ENCODE measurements at places on chromosomes 3 and 15. TPM values are rescaled to one million over a fixed set of nuclear protein-coding genes. Genes with fewer than 3 reads are reported as not detected.

DNA sequence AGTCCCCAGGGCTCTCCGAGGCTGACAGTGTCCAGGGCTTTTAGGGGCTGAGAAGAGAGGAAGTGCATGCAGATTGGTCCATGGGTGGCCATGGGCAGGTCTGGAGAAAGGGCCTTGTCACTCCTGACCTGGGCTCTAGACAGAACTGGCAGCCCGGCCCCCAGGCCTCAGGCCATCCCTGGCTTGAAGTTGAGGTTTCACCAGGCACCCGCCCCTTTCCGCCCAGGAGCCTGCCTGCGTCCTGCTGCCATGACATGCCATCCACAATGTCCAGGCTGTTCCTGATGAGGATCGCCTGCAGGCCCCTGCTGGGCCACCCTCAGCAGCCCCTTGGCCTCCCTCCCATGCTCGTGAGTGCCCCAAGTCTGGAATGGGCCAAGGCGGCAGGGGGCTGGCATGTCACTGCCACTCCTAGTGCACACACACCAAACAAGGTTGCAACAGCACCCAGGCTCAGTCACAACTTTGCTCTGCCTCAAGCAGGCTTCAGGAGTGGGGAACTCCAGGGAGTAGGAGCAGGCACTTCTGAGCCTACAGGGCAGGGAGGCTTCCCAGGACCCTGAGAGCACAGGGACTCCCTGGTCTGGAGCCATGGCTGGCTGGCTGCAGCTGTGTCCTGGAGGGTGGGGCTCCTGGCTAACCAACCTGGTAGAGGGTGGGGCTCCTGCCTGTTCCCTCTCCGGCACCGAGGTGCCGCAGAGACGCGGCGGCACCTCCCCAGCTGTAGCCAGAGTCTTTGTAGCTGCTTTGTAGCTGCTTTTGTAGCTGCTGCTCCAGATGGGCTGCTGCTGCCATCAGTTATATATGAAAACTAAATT lies 1457.1 kb upstream of the GBE1 start:
- no peak for DNase-seq

DNA sequence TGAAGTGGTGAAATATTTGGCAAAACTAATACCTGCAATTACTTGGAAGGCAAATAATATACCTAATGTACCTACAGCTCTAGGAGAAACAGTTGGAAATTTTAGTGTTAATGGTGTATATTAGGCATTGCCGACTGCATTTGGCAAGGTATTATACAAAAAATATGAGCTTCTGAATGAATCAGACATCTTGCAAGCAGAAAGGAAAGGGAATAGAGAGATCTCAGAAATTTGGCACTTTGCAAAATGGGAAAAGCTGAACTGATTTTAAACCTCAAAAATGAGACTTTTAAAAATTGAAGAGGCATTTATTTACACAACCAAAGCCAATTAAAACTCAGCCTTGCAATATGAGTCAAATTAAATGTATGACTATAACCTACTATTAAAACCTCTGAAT lies 40.2 kb upstream of the C15orf61 start:
- DNase-seq = no peak

DNA sequence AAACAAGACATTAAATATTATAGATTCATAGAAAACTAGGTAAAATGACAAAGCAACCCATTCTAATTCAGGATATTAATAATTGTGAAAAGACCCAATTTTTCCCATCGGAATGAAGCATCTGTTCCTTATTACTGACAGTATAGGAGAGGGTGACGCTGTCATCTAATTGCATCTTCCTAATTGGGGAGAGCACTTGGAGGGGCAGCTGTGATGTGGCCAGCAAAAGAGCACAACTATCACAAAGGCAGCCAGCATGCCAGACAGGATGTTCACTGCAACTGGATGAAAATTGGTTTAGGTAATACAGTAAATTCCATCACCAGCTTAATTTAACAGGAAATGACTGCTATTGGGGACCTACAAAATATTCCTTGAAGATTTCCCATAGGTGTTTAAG lies 21.9 kb upstream of the MINAR1 start:
- DNase-seq = no peak

Gene ALDH1L1
- total RNA-seq = 27.4 TPM

DNA sequence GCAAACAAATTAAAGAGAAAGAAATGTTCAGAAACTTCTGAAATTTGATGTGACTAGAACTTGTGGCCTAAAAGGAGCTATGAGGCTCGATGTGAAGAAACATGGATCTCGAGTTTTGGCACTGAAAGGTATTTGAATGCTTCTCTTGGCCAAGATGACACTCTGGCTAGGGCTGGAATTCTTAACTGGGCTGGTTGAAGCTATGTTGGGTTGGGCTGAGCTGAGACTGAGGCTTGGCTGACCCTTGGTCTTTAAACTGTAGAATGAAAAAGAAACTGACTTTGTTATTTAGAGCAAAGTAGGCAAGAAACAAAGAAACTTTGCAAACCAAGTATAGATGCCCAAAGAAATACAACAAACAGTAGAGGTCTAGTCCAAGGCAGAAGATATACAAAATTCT lies 28.1 kb upstream of the CLDN16 start:
- DNase-seq = no peak

DNA sequence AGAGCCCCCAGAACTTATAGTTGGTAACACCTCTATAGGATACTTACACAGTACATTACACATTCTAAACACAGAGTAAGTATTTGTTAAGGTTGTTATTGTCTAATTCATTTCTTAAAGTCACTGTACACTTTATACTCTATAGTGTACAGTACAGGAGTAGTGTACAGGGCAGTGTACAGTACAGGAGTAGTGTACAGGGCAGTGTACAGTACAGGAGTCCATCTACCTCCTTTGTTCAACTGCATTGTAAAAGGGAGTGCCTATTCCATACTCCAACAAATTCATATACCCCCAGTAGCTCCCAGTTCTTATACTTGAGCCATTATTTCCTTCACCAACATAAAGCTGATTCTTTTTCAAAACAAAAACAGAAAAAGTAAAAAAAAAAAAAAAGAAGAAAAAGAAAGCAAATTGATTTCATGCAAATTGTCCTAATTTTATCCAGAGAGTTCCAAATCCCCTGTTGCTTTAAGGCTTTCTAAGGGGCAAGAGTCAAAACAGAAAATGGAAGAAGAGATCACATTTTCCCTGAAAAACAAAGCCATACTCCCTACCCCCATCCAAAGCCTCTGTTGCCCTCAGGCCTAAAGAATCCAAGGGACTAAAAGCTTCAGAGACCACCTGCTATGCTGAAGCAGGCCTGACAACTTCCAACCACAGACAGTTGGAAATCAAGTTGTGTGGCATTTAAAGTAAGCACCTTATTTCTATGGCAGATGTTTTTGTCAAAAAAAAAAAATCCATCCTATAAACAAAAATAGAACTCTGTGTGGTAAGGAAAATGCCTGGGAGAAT lies 125.6 kb downstream of the PLCH1 start:
- no peak for DNase-seq

- no peak for DNase-seq
These were observed 637.1 kb downstream of the MAGI1 start for GRCh38 chr3:65401359-65402305.

Gene RBP2
- 1.5 TPM for total RNA-seq

DNA sequence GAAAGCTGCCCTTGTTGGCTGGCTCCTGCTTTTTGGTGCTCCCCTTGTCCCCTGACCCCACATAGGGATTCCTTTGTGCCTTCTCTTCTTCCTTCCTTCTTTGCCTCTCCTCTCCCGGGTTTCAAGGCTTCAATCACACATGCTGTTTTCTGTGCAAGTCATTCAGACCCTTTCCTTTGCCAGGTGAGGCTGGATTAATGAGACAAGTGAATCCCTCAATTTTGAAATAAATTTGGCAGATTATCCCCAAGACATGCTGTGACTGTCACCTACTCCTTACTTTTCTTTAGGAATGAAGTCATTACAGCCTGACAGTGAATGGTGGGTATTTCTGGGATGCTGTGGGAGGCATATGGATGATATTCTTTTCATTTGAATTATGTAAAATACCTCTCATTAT lies 259.0 kb upstream of the RGMA start:
- DNase-seq = no peak

DNA sequence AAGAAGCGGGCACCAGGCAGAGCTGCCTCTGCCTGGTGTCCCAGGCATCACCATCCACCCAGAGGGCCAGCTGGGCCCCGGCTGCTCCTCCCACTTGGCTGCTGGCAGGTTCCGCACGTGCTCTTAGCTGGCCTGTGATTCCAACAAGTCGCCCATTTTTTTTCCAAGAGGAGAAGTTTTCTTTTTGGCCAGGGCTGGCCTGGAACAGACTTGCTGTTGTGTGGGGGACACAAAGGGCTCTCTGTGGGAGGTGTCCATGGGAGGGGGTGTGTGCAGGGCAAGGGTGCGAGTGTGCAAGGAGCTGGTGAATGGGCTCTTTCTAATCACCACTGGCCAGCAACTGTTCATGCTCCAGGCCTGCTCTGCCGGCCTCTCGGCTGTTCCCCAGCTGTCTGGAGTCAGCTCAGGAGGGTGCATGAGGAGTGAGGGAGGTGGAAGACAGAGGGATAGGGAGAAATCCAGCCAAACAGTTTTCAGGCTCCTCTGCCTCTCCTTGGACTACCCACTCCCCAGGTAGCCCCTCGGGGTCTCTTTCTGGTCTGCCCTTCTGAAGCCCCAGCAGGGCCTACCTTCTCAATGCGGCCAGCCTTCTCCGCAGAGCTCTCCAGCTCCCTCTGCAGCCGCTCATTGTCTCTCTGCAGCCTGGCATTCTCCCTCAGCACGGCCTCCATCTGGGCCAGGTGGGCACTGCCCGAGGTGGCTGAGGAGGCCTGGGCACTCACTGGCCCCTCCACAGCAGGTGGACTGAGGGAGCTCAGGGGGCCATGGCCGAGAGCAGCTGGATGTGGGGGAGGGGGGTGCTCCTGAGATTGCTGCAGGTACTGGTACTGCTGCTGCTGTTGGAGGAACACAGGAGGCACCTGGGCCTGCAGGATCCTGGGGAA lies 7.1 kb downstream of the AMOTL2 start:
- no peak for DNase-seq

Gene MITF
- total RNA-seq = 56.1 TPM

Measured in mucosa of descending colon (tissue), 3 donors.